ENCODE measurements at places on chromosomes 2 and 18.

- no peak for DNase-seq
Observed at GRCh38 chr2:128601298-128602037, 282.8 kb upstream of the HS6ST1 start.

GRCh38 chr2:213688133-213688532 is 403.9 kb downstream of the SPAG16 start:
- DNase-seq = peak; percentile 42

DNA sequence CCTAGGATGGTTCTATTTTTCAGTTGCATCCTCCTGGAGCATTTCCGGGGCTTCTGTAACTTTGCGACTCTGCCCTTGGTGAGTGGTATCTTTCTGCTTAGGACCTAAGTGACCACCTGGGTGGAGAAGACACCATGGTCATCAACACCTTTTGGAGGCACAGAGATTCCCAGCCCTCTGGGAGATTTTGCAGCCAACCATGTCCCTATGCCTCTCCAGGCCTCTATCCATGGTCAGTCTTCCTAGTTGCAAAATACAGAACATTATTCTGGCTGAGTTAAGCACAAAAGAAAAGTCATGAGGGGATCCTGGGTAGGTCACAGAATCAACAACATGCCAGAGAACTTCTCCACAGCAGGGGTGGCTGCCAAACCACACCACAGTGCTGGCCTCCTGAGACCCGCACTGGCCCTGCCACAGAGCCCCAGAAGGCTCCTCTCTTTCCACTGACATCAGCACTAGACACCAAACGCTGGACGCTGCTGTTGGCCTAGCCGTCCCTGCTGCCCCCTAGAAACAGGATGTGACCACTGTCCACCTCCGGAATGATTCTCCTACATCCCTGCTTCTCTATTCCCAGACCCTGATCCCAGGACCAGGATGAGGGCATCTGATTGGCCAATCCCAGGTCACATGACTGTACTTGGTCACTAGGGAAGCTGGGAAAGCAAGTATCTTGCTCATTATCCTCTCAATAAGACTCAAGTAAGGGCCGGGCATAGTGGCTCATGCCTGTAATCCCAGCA is 47.7 kb downstream of the SMAD7 start:
- no peak for DNase-seq

DNA sequence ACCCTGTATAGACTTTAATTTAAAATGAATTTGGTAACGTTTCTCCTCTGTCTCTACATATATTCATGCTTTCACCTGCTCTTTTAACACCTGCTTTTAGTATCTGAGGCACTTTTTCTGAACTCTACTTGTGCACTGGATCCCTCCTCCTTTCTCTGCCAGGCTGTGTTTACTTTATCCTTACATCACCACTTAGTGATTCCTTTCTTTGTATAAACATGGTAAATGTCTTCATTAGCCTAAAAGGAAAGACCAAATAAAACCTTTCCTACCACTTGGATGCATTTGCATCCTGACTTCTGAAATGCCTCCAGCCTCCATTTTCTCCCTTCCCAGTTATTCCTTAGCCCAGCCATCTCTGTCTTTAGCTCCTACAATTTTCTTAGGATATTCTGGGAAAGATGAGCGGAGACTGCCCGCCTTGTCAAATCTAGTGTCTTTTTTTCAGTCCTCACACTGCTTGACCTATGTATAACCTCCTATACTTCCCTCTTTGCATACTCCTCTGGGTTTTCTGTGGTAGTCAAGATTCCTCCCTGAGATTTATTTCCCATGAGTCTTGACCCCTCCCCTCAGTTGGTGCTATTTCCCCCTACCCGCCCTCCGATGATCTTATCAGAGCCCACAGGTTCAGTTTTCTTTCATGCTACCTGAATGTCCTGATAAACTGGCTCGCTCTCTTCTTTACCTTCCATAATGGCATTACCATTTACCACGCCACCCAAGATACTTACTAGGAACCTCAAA is 44.8 kb downstream of the REL start:
- DNase-seq = no peak

- DNase-seq = no peak
Observed at GRCh38 chr18:10225300-10225699, 229.1 kb upstream of the APCDD1 start.

DNA sequence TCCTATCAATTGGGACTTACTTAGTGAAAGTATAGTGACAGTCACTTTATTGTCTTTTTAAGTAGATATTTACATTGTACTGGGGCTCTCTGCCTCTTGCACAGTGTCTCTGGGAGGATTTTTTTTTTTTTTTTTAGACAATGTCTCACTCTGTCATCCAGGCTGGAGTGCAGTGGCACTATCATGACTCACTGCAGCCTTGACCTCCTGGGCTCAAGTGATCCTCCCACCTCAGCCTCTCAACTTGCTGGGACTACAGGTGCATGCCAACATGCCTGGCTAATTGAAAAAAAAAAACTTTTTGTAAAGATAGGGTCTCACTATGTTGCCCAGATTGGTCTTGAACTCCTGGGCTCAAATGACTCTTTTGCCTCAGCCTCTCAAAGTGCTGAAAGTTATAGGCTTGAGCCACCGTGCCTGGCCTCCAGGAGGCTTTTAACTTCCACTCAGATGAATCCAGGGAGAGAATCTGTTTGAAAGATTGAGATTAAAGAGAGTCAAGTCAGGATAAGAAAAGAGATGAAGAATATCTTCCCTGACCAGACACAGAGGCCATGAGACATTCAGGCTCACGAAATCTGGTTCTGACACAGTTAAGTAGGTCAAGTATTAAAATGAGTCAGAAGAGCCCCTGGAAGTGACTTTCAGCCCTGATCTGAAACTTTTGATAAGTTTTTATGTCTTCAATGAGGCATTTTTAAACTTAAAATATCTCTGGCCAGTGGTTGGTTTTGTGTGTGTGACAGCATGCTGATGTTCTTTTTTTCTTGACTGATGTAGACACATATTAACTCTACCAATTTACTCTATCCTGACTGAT is 18.3 kb downstream of the ARHGEF33 start:
- no peak for DNase-seq

DNA sequence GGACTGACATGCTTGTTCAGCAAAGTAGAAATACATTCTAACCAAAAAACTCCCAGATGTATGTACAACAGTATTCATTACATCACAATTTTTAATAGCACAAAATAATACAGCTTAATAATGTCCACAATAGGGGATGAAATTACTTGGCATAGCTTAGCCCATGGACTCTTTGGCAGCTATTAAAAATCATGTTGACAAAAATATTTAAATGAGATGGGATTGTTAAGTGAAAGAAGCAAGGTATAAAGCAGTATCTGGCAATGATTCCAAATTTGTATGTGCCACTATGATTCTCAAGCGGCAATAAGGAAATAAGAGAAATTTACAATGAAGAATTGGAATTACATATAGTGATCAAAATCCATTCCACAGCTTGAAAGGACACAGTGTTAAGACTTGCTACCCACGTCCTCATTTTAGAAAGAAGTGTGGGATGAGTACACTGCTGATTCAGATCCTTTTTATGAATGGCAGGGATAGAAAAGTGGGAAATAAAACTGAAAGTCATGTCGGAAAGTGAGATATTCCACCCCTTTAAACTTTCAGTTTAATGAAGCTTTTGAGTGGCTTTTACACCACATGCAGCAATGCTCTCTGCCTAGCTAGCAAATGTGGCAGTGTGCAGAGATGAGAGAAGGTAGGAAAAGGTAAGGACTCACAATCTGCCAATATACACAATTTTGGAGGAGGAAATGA is 2.4 kb downstream of the GAREM1 start:
- DNase-seq = no peak

DNA sequence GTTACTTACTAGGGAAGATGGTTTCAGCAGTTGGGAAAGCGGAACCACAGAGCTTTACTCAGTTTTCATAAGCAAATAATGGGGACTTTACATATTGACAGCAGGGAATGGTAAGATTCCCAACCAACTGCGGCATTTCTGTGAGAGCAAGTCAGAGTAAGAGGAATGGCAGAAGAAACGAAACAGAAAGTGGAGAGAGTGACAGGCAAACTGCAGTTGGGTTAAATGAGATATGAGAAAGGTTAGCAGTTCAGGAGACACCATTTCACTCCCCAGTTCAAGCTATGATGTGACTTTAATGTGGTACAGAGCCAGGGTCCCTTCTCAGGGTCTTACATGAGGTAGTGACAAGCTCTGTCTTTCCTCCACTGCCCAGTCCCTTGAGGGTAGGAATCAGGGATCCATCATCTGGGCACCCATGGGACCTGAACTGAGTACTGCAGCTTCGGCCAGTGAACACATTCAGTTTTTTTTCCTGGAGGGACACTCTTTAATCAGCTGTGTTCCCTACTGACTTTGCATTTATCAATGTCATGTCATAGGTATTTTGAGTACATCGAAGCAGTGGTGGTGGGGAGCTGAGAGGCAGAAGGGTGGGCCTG is 33.0 kb upstream of the GREB1 start:
- no peak for DNase-seq

DNA sequence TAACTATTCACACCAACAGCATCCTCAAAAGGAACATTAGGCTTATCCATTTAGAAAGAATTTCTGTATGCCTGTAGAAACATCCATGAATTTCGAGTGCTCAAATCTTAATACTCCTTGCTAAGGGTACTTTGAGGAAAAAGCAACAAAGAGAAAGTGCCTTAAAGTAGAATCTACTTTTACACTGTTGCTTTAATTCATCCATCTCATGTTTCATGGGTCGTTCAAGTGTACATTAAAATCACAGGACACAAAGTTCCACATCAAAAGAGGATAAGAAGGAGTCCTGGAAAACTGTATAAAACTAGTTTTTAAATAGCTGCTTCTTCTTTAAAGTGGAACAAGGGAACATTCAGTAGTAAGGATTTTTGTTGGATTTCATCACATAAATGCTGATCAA is 54.5 kb downstream of the LRP1B start:
- no peak for DNase-seq

GRCh38 chr2:157245846-157246764 is 11.4 kb upstream of the GALNT5 start:
- DNase-seq = no peak

GRCh38 chr2:64795024-64795592 is 141.4 kb upstream of the SERTAD2 start:
- DNase-seq = no peak

- no peak for DNase-seq
Observed at GRCh38 chr2:113136828-113137775, 9.7 kb downstream of the IL1RN start.

DNA sequence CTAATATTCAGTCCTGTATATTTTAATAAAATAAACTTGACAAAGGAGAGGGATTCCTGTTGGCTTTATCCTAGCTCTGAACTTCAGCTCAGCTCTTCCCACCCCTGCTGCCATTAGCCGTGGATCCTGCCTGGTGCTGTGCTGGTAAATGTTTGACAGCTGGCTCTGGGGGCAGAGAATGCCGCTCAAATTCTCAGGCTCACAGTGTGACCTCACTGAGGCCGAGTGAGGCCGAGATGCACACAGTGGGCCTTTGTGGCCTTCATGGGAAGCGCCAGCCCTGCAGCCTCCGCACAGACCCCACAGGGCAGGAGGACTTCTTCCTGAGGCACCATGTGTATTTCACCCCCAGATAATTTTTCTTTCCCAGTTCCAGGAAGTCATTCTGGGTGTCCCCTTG is 16.5 kb upstream of the FAHD2A start:
- DNase-seq = no peak

- DNase-seq = no peak
Observed at GRCh38 chr2:8581234-8581561, 100.7 kb upstream of the ID2 start.

DNA sequence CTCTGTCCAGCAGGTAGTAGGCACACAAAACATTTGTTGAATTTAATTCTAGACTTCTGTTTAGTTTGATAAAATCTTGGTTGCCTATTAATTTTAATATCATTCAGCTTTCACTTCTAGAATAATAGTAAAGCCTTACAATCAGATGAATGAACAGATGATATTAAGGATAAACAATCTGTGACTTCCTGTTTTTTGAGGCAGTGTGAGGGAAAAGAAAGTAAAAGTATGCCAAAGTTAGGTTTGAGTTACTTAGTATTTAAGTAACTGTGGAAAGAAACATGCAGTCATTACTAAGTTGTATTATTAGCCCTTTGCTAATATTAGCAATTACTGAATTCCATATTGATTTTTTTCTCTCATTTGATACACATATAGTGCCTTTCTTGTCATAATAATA is 31.5 kb downstream of the EPB41L5 start:
- DNase-seq = no peak

GRCh38 chr2:115303-115702 is 69.0 kb upstream of the FAM110C start:
- DNase-seq = peak; percentile 28

GRCh38 chr2:152427902-152428301 is 92.9 kb downstream of the FMNL2 start:
- DNase-seq = no peak

DNA sequence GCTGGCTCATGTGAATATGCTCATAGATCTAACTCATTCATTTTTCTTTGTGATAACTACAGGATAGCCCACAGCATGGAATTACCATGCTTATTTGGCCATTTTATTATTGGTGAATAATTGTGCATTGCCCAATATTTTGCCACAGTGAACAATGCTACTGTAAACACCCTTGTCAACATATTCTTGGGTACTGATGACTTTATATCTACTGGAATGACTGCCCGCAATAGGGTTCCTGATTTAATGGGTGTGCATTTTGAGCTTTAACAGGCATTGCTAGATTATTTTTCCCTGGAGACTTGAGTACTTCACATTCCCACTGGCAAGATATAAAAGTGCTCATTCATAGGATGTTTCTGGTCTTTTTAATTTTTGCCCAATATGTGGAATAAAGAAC is 42.7 kb upstream of the EVA1A start:
- DNase-seq = no peak

GRCh38 chr2:172248381-172248780 is 145.7 kb upstream of the DLX2 start:
- no peak for DNase-seq

DNA sequence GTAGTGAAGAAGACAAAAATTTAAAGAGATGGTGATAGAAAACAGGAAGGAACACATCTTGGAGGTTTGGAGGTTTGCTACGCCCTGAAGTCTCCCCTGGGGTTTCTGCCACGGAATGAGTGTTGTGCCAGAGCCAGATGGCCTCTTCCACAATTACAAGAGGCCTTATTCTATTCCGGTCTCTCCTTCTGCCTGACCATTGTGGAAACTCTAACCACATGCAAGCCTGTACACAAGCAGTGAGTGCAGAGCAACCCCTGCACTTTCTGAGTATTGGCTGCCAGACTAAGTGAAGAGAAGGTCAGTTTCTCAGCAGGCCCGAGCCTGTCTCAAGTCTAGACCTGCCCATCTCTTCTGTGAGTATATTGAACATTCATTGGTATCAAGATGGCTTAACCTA is 22.7 kb upstream of the MYO1B start:
- no peak for DNase-seq

- DNase-seq = no peak
Observed at GRCh38 chr2:113282747-113283533, 4.2 kb upstream of the PAX8 start.
